ENCODE measurements at places on chromosomes 12 and 14. TPM values are rescaled to one million over a fixed set of nuclear protein-coding genes. Genes with fewer than 3 reads are reported as not detected.

DNA sequence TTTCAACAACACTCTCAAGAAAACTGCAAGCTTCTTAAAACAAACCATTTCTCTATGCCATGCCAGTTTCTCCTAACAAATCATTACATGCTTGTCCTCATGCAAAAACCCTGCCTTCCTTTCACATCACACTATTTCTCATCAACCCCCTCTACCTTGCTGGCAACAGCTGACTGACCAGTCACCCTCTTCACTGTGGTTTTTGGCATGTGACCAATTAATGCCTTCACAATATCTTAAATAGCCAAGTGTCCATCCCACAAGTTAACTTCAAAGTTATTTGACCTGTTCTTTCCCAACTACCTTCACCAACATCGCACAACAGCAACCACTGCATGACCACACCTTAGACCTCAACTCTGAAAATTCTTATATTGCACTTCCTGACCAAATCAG, 159.6 kb downstream of the CEP128 start:
- DNase-seq: no peak

DNA sequence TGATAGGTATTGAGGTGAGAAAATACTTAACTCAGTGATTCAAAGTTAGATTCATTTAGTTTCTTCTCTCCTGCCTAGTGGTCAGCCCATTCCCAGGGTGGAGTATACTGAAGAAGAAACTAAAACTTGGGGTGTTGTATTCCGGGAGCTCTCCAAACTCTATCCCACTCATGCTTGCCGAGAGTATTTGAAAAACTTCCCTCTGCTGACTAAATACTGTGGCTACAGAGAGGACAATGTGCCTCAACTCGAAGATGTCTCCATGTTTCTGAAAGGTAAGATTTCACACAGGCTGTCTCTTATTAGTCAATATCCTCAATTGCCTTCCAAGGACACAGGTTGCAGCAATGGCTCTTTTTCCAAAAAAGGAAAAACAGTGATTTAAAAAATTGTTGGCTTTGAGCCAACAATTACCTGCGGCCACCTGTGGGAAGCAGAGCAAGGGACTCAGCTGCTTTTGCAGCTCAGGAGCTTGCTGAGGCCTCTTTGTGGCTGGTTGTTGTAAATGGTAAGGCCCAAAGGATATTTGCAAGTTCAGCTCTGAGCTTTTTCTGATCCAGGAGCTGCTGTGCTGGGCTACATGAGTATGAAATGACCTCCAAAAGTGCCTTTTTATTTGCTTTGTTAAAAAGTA, 33.9 kb downstream of the TPH2 start:
- DNase-seq: no peak

- DNase-seq: no peak
Measured at GRCh38 chr12:58387199-58387598, 445.8 kb downstream of the ATP23 start.

DNA sequence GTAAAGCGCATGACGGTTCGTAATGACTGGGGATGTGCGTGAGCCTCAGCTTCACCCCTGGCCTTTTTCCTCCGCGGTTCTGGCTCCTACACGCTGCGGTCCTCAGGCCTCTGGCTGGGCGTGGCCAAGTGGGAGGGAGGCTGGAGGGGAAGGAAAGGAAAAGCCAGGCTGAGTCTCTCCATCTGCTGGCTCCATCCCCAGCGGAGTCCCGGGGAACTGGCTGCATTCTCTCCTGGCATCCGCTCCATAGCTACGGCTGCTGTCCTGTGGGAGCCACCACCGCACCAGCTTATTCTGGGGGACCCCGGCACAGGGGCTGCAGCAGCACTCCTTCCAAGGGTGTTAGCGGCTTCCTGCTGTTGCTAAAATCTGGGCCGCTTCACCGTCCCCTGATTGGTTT, 68.2 kb upstream of the SLC24A4 start:
- DNase-seq: no peak

DNA sequence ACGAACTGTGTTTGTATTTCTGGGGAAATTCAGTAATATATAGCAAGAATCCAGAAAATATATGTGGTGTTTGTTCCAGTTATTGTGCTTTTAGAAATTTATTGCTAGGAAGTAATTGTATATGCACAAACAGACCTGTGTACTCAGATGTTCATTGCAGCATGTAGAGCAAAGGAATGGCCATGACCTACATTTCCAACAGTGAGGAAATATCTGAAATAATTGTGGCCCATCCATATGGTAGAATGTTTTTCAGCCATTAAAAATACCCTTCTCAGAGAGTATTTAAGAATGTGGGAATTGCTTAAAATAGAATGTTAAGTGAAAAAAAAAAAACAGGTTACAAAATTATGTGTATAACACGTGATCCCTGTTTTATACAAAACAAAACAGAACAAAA, 77.3 kb downstream of the TMX1 start:
- DNase-seq: no peak

- DNase-seq: peak; percentile 86
Measured at GRCh38 chr14:24113801-24114531, 611 bp upstream of the DCAF11 start.

GRCh38 chr14:73422515-73422914, 35.8 kb downstream of the NUMB start:
- DNase-seq: no peak

- no peak for DNase-seq
Measured at GRCh38 chr12:98735821-98736220, 90.7 kb downstream of the APAF1 start.

SYCP3 gene
- total RNA-seq: not detected
